ENCODE measurements at places on chromosomes 1 and 21.

DNA sequence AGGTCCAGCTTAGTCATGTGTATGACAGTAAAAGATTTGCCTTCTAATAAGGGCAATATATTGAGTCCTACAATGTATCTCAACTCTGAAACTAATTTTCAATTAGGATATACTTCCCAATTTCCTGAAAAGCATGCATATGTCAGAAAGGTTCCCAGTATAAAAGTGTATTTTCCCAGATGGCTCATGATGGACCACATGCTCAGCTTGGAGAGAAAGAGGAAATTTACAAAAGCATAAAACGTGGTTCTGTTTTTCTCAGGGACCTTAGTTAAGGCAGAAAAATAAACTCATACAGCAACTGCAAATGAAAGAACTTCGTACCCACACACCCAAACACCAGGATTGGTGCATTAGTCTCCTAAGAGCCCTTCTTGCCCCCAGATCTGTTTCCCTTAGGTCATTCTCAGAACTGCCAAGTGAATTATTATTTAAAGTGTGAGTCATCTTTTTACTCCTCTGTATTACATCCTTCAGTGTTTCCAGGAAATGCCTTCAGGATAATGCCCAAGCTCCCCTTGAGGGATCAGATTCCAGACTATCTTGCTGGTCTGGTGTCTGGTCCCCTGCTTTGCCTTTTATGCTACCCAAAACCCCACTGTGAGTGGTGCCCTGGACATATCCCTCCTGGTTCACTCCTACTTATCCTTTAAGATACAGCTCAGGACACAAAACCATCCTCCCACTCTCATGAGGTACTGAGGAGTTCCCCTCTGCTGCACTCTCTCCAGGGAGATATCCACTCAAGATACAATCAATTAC, 57.4 kb downstream of the SSX2IP start:
- DNase-seq, result no peak

DNA sequence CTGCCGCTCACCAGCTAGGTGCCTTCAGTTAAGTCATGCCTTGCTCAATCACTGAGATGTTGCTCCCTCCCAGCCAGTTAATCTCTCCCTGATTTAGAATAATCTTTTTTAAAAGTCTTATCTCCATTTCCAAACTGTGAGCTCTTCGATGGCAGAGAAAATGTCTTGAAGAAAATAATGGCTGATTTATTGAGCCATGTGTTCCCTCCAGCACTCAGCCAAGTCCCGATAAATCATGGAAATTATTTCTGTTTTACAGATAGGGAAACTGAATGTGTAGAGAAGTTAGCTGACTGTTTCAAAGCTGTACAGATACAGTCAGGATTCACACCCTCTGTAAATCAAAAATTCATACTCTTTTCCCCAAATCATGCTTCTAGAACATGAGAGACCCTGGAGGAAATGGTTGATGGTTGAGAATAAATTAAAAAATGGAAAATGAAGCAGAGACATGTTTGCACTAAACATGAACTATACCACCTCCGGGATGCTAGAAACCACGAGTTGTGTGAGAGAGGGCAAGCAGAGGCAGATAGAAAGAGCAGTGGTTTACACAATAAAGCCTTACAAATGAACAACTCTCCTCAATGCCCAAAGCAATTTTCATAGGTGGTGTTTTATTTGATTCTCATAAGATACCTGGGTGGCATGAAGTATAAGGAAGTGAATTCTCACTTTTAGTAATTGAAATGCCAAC, 376.4 kb downstream of the PLPP3 start:
- DNase-seq, result no peak

GRCh38 chr1:157113106-157113505, 13.5 kb upstream of the ETV3L start:
- DNase-seq, result no peak

GRCh38 chr1:184482136-184482535, 95.3 kb downstream of the C1orf21 start:
- peak; percentile 79 for DNase-seq

GRCh38 chr1:14954210-14954609, 199.3 kb upstream of the TMEM51 start:
- DNase-seq, result no peak

GRCh38 chr1:16986962-16987361, 6.5 kb upstream of the MFAP2 start:
- no peak for DNase-seq

GRCh38 chr1:107138767-107139445, 1.9 kb upstream of the NTNG1 start:
- DNase-seq, result no peak

DNA sequence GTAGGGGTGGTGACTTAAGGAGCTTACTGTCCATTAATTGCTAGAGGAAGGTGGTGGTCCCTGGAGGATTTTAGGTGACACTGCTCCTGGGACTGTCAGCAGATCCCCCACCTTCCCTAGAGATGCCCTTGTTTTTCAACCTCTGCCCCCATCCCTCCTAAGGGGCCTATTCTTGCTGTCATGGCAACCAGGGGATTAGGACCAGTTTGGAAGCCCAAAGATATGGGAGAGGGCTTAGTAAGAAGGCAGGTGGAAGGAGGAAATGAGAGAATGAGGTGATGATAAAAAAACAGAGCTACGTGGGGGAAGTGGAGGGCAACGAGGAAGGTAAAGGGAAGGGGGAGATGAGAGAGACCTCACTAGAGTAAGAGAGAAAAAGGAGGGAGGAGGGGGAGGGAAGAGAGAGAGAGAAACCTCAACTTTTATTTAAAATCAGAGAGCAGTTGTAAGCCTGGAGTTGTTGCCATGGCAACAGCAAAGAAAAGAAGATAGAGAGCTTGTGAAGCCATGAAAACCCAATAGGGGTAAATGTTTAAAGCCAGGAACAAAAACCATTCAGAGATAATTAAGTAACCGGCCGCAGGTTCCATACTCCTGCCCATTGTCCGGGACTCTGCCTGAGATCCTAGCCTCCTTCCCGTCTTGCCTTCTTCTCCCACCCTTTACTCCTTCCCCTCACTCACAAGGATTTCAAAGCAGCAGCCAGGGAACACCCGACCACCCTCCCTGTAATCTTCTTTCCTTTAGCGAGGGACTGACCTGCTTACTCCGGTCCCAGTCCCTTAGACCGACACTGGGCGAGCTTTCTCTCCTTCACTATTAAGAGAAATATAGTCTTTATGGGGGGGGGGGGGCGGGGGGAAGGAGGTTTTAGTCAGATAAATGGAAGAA, 20.6 kb downstream of the KIRREL1 start:
- no peak for DNase-seq

DNA sequence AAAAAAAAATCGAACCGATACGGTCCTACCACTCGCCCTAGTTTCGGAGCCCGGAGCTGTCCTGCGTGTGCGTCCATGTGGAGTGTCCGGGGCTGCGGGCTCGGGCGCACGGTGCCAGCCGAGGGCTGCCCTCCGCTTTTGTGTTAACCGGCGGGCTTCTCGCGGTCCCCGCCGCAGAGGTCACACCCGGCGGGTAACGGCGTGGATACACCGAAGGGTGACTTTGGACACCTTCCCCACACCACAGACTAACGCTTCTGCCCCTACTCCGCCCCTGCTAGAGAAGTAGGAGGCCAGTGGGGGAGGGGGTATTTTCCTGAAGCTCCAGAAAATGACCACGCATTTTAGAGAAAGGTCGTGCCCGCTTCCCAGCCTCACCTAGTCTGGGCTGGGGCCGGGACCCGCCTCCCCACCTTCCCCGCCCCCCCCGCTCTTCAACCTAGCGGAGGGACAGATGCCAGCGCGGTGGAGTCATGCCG, 609 bp upstream of the ATF3 start:
- DNase-seq, result no peak

- DNase-seq, result no peak
Observed at GRCh38 chr1:227255086-227255732, 63.1 kb downstream of the CDC42BPA start.

GRCh38 chr1:53345996-53346813, 18.3 kb upstream of the LRP8 start:
- DNase-seq, result no peak

- no peak for DNase-seq
Observed at GRCh38 chr1:220767312-220768125, 19.2 kb upstream of the MTARC1 start.

DNA sequence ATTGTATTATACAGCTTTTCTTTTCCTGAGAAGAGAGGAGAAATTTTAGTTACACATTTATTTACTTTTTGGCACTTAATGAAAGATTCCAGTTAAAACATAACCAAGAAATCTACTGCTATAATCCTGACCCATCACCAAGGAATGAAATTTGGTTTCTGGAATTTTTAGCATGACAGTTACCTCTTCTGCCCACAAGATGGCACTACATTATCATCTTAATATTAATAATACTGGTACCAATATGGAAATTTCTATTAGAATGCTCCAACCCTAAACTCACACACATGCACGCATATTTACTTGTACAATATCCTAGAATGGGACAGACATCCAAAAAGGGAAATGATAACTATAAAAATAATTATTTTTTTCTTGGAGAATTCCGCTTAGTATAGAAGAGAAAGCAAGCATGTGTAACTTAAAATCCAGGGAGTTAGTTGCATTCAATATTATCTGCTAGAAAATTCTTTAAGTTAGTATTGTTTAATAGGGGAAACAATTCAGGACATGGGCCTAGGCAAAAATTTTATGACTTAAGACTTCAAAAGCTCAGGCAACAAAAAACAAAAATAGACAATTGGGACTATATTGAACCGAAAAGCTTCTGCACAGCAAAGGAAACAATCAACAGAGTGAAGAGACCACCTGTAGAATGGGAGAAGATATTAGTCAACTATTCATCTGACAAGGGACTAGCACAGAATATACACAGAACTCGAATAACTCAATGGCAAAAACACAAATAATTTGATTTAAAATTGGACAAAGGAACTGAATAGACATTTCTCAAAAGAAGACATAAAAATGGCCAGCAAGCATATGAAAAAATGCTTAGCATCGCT, 37.4 kb downstream of the MAP3K21 start:
- no peak for DNase-seq

DNA sequence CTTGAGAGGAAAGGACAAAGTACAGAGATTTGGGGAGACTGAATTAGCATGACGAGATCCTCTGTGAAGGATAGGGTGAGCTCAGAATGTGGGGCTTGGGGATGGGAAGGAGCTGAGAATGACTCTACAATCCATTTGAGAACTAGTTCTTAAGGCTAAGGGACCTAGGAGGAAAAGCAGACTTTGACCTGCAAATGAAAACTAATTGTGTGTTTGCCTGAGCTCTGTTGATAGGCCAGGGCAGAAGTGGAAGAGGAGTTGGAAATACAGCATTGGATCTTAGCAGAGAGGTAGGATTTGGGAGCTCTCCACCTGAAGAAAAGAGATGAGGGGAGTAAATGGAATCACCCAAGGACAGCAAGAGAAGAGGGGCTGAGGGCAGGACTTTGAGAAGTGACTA, 2.1 kb upstream of the RGS8 start:
- DNase-seq, result no peak

All from forelimb muscle (tissue), 1 donor.